Stimulated activated effector memory CD8-positive, alpha-beta T cell treated with anti-CD3 and anti-CD28 coated beads, Interleukin-12 subunit alpha, Interleukin-12 subunit beta, amount 100 ng/mL, for 72 hours (primary cell): ENCODE measurements at places on chromosomes 7 and 10.

GRCh38 chr7:114921631-114922025 lies 266 bp upstream of the MDFIC start:
- no peak for DNase-seq

- no peak for DNase-seq
Measured at GRCh38 chr10:13399236-13399635, 51.1 kb upstream of the SEPHS1 start.

- no peak for DNase-seq
Measured at GRCh38 chr10:368579-369220, 233.4 kb downstream of the ZMYND11 start.

DNA sequence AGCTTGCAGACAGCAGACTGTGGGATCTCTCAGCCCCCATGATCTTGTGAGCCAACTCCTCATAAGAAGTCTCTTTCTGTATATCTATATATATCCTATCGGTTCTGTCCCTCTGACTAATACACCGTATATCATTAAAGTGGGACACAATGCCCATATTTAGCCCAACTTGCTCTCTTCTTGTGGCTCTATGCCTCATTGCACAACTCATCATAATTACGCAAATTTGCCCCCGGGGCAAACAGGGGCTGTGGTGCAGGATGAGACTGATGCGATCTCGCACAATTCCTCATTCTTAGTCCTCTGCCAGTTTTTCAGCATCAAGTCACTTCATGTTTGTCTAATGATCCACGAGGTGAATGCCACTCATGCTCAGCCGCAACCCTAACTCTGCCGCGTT lies 183.2 kb downstream of the PRPF18 start:
- DNase-seq, result no peak

DNA sequence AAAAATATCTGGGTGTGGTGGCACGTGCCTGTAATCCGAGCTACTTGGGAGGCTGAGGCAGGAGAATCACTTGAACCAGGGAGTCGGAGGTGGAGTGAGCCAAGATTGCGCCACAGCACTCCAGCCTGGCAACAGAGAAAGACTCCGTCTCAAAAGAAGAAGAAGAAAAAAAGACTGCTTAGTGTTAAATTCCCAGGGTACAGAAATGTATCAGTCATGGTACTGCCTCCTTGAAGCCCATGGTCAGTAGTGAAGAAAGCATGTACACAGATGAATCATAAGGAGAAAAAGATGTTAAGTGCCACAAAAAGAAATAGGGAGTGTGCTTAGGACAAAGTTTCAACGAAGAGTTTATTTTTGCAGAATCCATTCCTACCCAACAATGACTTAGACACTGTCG lies 62.5 kb upstream of the KMT2E start:
- DNase-seq, result no peak

GRCh38 chr7:151888079-151889067 lies 11.5 kb upstream of the PRKAG2 start:
- DNase-seq, result no peak

DNA sequence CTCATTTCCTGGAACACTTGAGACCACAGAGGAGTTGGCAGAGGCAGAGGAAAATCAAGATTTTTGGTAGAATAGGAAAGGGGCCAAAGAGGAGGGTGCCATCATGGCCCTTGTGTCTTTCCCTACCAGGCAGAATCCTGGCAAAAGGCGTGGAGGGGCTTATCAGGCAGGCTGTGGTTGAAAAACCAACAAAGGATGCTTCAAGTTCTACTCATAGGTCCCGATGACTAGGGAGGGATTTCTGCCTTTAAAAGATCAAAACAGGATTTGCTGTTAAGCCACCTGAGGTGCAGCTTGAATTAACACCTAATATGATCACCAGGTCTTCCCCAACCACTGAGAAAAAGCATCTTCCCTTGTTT lies 45.7 kb downstream of the BPGM start:
- no peak for DNase-seq

GRCh38 chr10:70221030-70221429 lies 12.2 kb downstream of the PPA1 start:
- no peak for DNase-seq
